ENCODE measurements at places on chromosomes 3 and 15.
A peak's percentile ranks its signal among the peaks of the same experiment; 100 is the strongest.

DNA sequence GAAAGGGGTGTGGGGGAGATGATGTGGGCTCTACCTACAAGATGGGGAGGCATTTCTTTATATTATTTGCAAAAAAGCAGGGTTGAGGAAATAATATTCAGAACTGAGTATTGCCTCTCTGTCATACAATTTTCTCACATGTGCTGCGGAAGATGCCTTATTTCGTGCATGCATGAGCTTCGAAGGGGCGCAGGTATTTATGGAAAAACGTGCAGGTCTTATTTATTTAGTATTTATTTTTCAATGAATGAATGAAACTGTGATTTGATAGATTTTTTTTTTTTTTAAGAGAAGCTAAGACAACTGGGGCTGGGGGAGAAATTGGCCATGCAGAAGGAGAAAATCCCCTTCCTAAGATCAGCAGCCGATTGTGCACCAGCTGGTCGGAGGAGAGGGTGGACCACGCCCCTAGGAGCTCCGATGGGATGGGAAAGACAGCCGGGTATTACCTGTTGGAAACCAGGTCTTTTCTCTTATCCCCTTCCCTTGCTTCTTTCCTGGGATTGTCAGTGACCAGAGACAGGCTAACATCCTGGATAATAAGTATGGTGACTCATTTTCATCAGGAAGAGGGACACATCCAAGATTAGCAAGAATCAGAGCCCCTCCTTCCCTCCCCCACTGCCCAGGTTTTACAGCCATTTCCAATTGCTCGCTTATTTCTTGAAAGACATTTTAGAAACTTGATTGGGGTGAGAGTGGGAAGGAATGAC lies 875 bp downstream of the GAP43 start:
- no peak for DNase-seq

- DNase-seq, result peak; percentile 60
These were observed 102.5 kb upstream of the TJP1 start for GRCh38 chr15:29924750-29925149.

DNA sequence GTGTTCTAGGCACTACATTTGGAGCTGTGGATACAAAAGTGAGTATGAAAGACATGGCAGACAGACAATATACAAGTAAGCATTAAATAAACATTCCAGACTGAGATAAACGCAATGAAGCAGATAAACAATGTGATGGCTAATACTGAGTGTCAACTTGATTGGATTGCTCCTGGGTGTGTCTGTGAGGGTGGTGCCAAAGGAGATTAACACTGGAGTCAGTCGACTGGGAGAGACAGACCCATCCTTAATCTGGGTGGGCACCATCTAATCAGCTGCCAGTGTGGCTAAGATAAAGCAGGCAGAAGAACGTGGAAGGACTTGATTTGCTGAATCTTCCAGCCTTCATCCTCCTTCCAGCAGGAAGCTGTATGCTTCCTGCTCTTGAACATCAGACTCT lies 77.2 kb downstream of the CADPS start:
- DNase-seq, result no peak

DNA sequence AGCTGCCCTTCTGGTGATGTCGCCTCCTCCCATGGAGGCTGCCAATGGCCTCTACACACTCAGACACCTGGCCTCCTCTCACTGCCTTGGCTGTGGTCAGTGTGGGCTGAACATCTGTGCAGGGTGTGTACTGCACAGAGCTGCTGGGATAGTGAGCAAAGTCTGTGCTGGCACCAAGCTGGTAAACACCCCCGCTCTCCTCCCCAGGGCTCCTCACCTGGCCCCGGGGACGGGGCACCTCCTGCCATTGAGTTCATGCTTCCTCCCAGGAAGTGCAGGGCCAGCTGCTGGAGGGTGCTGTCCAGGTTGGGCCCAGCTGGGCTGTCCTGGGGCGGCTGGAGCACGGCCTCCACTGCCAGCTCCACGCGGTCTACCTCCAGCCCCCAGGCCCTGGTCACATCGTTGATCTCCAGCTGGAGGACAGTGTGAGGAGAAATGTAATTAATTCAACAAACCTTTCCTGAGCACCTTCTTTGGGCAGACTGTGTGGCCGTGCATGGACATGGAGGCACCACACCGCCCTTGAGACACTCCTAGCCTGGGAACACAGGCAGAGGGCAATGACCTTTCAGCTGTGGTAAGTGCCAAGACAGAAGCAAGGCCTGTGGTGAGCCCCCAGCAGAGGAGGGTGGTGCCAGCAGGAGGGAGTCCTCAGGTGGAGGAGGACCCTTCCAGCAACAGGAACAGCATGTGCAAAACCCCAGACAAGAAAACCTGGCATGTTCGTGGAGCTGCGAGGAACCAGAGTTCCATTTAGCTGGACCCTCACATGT lies 6.8 kb downstream of the STOML1 start:
- DNase-seq, result no peak

DNA sequence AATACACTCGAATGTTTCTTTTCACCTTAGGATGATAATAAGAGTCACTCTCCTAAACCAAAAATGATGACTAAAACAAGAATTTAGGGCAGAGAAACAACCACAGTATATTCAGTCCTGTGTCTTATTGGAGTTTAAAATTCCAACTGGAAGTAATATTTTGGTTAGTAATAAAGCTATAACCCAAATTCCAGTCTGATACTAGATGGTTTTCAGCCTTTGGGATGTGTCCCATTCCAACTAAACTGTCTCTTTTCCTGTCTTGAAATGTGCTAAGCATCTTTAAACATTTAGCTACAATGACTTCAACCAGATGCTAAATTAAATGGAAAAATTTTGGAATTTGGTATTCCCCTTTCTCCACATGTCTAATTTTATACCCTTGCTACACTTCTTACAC lies 510.0 kb downstream of the ROBO1 start:
- DNase-seq, result no peak

DNA sequence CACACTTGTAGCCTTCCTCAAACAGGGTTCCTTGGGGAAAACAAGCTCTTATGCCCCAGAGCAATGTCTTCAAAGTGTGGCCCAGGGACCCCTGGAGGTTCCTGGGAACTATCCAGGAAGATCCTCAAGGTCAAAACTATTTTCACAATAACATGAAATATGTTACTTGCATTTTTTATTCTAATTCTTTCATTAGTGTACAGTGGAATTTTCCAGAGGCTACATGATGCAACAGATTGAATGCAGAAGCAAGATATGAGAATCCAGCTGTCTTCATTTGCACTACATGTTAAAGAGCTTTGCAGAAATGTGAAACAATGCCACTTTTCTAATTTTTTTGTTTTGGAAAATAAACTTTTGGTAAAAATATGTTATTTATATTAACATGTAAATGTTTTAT lies 190.9 kb downstream of the SLC9A9 start:
- DNase-seq, result no peak

- DNase-seq, result no peak
These were observed 20.6 kb upstream of the GOLIM4 start for GRCh38 chr3:168116279-168116678.

DNA sequence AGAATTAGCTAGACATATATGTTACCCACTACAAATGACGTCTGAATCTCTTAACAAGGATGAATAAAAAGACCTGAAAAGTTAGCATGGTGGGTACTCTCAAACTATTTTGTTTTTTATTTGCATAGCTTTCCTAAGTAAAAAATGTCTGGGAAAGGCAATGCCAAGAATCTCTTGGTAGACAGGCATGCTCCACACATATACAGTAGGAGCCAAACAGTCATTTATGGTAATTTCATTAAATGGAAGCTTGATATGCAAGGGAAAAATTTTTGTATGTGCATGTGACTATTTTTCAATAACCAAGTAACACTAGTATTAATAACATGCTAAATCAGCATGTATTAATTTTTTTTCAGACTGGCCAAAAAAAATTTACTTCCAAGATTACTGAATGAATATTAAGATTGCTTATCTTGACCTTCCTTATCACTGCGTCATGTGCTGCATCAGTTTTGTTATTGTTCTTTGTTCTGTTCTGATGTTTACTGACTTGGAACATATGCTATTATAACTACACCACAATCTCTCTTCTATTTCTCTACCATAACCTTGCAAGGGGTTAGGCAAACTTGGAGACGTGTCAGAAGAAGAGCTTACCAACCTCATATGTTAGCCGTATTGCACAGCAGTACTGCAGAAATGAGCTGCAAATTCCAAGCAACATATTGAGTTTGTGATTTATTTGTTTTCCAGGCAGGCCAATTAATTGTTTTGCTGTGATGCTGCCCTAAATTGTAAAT lies 255.3 kb downstream of the RBMS3 start:
- DNase-seq, result no peak

Measured in HT-29 (cell line).